ENCODE measurements at places on chromosomes 4 and X. TPM values are rescaled to one million over a fixed set of nuclear protein-coding genes. Genes with fewer than 3 reads are reported as not detected.

- DNase-seq = no peak
These were observed 27.5 kb downstream of the LNX1 start for GRCh38 chr4:53563824-53564223.

KLKB1 gene
- total RNA-seq = 0.85 TPM

DNA sequence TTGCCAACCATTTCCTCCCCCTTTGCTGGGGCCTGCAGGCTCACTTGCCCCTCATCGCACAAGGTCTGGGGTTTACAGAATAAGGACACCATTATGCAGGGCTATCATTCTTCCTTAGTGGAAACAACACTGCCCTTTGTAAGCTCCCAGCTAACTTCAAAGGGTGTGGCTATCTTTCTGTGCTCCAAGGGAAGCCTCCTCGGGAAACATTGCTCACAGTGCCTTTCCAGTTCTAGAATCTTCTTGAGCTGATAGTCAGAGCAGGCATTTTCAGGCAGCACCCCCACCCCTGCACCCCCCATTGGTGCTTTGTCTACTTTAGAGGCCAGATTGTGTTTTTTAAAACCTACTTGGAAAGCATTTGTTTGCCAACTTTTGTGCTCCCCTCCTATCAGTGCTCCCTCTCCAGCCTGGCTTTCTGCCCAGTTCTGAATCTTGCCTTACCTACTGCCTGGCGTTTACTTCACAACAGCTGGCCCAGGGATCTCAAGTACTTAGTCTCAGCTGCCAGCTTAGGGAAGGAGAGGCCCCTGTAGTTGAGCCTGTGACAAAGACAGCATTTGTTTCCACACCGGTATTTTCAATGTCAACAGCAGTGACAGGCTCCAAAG, 53.5 kb downstream of the PLAC1 start:
- peak; percentile 35 for DNase-seq

- DNase-seq = no peak
These were observed 46.4 kb downstream of the GAB1 start for GRCh38 chr4:143383005-143383574.

DNA sequence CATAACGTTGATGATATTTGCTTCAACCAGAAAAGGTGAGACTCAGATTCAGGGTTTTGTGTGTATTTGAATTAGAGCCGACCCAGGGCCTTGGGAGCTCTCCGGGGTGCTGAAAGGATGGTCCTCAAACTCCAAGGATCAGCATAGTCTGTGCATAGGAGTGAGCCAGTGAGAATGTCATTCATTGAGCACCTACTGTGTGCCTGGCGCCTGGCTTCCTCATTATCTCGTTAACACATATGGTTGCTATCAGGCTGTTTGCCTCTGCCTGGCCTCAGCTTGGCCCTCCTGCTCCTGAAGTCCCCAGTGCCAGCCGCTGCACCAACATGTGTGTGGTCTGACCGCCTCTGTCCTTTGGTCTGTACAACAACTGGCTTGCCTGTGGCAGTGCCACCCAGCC, 25.1 kb upstream of the JAKMIP1 start:
- no peak for DNase-seq

CTAG1B gene
- total RNA-seq = not detected

ASMT gene
- 0.24 TPM for total RNA-seq
